NCI-H2171 (cell line): ENCODE measurements at places on chromosomes 4 and X.

DNA sequence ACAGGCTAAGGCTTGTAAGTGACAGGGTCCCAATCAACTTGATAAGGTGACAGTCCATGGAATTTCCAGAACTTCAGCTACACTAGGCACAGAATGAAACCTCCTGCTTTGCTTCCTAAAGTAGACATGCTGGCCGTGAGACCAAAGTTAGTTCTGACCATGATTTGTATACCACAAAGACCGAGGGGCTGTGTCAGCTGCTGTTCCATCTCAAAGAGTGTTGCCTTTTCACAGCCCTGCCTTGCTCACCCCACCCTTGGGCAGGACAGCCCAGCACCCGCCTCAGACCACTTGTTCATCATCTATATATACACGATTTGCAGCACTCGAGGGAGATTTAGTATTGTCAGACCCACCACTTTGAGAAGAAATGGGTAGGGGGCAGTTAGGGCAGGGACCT, 5.3 kb downstream of the IDS start:
- DNase-seq = no peak

- DNase-seq = no peak
Observed at GRCh38 chr4:78742300-78742699, 33.9 kb upstream of the BMP2K start.

- DNase-seq = peak; percentile 1
Observed at GRCh38 chrX:49266523-49267445, 2.3 kb upstream of the FOXP3 start.

DNA sequence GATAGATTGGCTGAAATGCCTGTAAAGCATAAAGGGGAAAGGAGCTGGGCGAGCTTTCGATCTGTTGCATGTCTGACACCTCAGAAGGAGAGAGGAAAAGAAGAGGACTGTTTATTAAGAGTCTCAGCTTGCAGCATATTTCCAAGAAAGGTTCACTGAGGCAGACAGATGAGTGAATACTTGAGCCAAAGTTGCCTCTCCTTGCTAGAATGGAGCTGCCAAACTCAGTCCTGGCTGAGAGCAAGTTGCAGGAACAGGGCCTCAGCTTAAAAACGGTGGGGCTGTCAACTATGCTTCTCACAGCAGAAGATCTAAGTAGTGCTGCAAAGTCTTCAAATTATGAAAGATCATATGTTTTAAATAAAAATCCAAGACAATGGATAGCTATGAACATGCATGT, 707.5 kb downstream of the PCDH7 start:
- no peak for DNase-seq

DNA sequence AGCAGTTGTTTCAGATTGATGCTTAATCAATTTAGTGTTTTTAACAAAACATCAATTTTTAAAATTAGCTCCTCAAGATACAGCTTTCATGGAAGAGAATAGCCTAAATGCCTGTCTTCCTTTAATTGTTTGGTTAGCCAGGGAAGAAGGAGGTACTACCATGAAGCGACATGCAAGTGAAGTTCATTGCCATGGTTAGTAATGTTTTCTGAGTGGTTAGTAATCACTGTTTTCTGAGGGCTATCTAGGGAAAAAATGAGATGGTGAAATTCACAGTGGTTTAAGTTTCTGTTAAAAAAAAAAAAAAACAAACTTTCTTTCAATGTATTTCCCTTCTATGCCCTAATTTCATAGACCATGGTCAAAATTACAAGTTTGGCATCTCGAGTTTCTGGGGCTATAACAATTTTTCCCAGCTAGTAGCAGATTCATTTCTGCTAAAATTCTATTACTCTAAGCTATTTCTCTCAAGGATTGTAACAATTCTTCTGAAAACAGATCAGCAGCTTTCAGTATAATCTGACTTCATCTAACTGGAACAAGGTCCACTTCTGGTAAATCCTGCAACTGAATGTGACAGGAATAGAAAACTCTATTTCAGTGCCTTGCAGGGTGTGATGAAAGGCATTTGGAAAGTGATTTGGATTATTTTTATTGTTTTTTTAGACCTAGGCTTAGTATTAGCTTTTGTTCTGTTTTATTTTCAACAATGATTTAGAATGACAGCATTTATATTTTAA, 157.0 kb downstream of the PCDH18 start:
- no peak for DNase-seq

GRCh38 chrX:107755721-107756120, 19.9 kb downstream of the TSC22D3 start:
- DNase-seq = no peak

DNA sequence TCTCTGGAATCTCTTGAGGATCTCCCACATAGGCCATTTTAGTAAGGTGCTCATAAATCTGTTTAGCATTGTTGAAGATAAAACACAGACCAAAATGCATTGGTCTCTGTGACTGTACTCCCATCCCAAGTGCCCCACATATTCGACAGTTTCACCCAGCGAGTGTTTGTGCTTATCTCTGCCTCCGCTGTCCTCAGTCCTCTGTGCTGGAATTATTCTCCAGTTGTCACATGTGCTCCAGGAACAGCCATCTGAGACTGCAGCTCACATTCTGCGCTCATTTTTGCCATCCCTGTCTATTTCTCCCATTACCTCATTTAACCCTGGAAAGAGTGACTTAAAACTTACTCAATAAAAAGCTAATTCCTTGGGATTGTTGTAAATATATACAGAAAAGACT, 27.6 kb upstream of the DCHS2 start:
- DNase-seq = no peak

DNA sequence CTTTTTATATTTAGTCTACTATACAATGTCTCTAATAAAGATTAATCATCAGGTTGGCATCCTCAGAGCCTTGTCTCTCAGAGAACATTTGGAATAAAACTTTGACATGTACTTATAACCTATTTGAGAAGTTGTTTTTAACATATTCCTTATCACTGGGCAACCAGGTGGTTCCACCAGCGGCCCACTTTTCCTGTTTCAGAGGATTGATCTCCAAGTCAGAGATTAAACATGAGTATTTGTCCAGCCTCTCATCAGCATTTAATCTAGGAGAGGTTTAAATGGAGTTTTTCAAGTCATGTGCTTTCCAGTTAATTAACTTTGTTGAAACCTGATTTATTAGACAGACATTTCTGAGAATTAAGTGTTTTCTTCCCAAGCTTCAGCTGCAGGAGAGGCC, 345.5 kb downstream of the GRXCR1 start:
- DNase-seq = no peak

DNA sequence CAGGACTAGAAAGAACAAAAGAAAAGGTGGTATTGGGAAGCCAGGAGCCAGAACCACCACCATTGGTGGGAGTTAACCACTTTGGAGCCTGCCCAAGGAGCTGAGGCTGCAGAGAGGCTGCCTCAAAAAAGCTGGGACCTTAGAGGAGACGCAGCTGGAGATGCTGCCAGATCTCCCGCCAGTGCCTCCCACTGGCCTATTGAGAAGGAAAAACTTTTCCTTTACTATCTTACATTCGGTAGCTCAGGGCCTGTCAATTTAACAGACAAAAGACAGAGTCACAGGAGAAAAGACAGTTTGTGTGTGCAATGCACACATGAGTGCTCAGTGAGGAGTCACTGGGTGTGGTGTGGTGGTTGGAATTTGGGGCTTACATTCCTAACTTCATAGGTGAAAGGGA, 52.4 kb upstream of the HPSE start:
- no peak for DNase-seq

GRCh38 chr4:11698846-11699590, 270.3 kb upstream of the HS3ST1 start:
- DNase-seq = no peak

- no peak for DNase-seq
Observed at GRCh38 chr4:54440394-54441136, 211.5 kb downstream of the PDGFRA start.
